ENCODE measurements at places on chromosomes 3 and 15.

DNA sequence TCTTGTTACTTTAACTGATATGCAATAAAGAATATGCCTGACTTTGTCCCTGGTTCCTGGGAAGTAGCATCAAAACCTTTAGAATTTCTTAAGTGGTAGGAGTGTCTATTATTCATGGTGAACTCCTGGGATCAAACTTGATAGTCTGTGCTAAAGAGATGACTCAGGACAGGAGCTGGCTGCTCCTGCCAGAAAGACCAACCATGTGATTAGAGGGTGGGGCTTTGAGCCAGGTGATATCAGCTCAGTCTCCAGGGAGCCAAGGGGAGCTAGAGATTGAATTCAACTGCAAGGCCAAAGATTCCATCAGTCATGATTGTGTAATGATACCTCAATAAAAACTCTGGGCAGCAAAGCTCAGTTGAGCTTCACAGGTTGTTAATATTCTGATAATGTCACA lies 20.6 kb upstream of the TMC3 start:
- no peak for DNase-seq

DNA sequence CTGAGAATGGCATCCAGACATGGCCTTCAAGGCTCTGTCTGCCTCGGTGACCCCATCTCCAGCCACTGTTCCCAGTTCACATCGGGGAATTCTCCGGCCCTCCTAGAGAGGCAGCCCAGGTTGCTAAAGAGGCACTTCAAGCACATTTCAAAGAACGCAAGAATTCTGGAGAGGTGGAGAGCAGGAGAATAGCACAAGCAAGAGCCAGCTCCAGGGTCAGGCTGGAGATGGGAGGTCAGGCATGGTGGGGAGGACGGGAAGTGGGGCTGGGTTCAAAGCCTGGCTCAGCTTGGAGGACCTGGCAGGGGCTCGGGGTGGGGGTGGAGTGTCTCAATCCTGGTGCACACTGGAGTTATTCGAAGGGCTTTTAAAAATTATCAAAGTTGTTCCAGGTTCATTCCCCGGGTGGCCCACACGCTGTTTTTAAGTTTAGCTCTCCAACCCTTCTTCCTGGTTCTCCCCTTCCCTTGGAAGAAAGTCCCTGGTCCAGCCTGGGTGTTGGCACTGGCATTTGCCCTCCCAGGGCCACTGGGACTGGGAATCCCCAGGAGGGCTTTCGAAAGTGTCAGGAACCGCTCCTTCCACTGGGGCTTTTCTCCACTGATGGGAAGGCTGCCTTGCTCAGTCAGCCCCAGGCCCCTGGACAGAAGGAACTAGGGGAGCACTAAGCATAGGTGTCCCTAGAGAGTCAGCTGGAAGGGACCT lies 35.8 kb downstream of the ZNF710 start:
- DNase-seq = no peak

DNA sequence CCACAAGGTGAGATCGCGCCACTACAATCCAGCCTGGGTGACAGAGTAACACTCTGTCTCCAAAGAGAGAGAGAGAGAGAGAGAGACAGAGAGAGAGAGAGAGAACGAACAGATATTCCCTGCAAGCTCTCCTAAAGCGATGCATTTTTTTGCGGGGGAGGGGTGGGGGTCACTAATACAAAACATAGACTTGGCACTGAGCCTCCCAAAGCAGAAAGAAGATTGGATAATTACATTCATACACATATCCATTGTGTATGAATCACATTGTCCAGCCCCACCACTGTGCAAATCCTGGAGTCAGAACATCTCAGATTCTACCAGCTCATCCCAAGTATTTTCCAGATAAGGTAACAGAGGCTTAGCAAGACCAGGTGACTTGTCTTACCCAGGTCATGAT lies 459.9 kb downstream of the MAGI1 start:
- no peak for DNase-seq

GRCh38 chr3:49717959-49718857 lies 1.3 kb downstream of the AMIGO3 start:
- no peak for DNase-seq

DNA sequence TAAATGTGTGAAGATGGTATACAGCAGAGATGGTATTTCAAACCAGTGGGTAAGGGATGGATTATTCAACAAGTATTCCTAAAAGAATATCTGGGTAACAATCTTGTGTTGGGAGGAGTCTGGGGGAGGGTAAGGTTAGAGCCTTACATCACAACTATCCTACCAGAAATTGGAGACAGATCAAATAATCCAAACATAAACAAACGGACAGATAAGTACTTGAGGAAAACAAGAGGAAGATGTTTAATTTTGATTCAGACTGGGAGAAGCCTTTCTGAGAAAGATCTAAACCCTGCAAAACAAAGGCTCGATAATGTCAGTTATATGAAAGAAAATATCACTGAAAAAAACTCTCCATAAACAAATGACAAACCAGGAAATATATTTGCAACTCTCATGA lies 77.9 kb downstream of the SLC9A9 start:
- DNase-seq = no peak

DNA sequence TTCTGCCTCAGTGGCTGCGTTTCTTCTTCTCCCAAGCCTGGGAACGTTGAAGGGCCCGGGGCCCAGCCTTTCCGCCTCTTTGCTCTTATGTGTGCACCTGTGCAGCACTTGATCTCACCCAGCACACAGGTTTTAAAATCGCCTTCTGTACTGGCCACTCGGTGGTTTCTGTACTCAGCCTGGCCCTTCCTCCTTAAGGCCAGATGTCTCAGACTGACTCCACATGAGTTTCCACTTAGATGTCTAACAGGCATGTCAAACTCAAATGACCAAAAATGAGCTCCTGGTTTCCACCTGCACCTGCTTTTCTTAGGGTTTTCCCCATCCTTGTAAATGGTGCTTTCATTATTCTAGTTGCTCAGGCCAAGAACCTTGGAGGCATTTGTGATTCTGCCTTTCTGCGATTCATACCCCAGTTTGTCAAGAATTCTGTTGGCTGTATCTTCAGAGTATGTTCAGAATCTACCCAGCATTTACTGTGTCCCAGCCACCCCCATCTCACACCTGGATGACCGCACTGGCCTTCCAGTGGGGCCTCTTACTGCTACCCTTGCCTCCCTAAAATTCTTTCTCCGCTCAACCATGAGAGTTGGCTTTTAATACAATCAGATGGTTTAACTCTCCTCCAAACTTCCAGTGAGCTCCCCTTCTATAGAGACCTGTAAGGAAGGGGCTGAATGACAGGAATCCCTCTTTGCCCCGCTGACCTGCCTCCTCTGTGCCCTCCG lies 2.2 kb upstream of the TRAK1 start:
- DNase-seq = peak; percentile 35

- no peak for DNase-seq
Measured at GRCh38 chr3:151891721-151892120, 18.3 kb downstream of the SUCNR1 start.

- DNase-seq = no peak
Measured at GRCh38 chr3:4583416-4583815, 90.3 kb downstream of the ITPR1 start.
